ENCODE measurements at places on chromosomes 2 and 18.

- no peak for DNase-seq
Measured at GRCh38 chr2:13652531-13653313, 936.0 kb downstream of the TRIB2 start.

GRCh38 chr18:36009214-36009613, 36.7 kb downstream of the RMP24 start:
- DNase-seq: no peak

DNA sequence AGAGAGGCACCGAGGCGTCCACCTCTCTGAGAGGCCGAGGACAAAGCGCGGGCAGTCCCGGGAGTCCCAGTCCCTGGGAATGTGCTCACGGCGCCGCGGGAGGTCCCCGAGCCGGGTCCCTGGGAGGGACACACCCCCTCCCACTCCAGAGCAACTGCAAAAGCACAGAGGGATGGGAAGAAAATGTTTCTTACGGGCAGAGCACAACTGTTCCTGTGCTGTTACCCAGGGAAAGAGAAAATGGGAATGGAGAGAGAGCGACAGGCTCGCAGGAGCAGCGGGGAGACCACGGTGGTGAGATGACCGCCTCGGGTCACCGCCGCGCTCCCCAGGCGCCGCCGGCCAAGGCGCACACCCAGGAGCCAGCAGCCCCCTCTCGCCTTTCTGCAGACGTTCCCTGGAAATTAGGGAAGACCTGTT, 1.2 kb upstream of the BCL11A start:
- DNase-seq: no peak

DNA sequence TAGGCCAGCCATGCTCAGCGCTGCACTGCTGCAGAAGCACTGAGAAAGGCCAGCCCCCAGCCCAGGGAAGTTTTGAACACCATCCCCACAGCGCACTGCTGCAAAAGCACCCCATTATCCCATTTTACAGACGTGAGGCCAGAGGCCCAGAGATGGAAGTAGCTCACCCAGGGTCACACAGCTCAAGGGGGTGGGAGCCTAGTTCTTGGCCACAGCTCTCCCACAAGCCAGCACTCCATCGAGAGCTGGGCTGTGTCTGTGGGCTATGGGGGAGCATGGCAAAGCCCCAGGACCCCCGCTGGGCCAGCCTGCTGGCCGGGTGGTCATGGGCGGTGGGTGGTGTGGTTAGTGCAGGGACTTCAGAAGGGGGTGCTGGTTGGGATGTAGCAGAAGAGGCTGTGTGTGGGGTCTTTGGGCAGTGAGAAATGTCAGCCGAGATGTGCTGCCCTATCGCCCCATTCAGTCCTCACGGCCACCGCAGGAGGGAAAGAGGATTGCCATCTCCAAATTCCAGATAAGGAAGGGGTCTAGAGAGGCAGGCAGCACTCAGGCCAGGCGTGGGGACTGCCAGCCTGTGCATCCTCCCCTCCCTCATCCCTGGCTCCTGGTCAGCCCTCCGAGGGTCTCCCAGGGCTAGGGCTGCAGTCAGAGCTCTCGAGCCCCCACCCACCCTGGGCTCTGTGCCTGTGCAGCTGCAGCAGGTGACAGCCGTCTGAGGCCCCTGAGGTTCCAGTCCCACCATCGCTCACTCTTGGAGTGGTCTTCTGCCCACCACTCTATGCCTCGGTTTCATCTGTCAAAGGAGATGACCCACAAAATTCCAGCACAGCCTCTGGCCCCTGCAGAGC, 17.0 kb upstream of the GPR17 start:
- DNase-seq: no peak

GRCh38 chr2:59277671-59278070, 1036.5 kb upstream of the FANCL start:
- DNase-seq: no peak

DNA sequence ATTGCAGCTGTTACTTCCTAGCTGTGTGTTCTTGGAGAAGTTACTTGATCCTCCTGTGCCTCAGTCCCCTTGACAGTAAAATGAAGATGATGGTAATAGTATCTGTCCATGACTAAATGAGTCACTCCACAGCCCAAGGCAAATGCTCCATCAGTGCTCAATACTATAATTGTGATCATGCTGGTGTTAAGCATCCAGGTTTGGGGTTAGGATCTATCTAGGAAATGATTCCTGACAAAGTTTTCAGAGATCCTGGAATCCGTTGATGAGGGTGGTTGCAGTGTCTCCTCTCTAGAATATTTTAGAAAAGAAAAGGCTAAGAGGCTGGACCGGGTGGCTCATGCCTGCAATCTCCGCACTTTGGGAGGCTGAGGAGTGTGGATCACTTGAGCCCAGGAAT, 2.7 kb upstream of the PRELID3A start:
- DNase-seq: no peak

GRCh38 chr18:48753691-48754090, 197.1 kb downstream of the SMAD7 start:
- DNase-seq: no peak

- no peak for DNase-seq
Measured at GRCh38 chr18:51789871-51790270, 550.1 kb upstream of the DCC start.

DNA sequence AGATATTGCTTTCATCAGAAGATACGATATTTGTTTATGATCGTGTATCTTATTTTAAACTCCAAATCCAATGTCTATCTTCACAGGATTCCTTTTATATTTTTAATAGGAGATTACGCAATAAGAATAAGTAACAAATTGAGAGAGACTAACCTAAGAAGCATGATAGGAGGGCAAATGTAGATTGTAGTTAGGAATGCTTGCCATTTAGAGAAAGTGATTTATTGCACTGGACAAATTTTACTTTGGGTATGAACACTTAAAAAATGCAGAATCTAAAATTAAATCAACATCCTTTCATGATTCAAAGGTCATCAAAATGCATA, 563.4 kb upstream of the POU3F3 start:
- no peak for DNase-seq

GRCh38 chr2:224570328-224570993, 14.7 kb downstream of the CUL3 start:
- no peak for DNase-seq

GRCh38 chr18:2102022-2102421, 469.3 kb downstream of the METTL4 start:
- DNase-seq: no peak

GRCh38 chr2:171972329-171972982, 27.3 kb upstream of the METAP1D start:
- DNase-seq: no peak

DNA sequence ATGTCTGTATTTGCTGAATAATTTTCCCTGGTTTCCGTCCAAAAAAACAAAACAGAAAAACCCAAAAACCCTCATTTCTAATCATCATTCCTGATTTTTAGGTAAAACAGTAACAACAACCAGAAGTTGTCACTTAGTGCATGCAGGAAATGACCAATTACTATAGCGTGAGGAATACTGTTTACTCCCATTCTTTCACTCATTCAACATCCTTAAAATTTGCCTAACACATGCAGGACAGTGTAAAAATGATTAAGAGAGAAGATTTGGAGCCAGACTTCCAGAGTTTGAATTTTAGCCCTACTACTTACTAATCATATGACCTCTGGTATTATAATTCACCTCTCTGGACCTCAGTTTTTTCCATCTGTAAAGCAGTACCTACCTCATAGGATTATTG, 83.1 kb downstream of the FIGN start:
- no peak for DNase-seq

DNA sequence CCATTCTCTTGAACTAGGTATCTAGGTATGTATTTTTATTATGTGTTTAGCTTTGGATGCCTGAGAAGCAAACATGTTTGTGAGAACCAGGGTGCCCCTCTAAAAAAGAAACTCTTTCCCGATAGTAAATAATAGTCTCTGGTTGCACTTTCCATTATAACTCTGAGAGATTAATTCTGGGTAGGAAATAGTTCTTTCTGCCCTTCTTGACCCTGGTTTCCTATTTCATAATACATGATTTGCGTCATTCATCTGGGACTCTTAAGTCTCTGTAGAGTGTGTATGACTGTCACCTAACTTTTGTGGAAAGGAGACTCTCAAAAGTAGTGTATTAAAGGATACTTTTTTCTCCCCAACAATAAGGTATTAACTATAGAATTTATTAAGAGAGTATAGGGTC, 31.5 kb downstream of the ACSL3 start:
- no peak for DNase-seq

DNA sequence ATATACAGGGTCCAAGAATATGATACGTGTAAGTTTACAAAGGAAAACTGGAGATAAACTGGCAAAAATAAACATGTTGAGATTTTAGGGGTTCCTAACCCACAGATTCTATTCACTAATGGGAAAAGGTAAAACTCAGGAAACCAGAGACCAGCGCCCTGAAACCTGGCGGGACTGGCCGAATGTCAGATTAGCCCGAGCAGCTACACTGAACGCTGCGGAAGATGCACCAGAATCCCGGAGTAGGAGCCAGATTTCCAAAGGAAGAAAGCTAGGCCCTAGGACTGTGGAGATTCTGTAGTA, 679 bp upstream of the WDR75 start:
- DNase-seq: no peak

- no peak for DNase-seq
Measured at GRCh38 chr2:213016166-213016983, 135.0 kb downstream of the IKZF2 start.

GRCh38 chr2:12579018-12579417, 137.7 kb upstream of the TRIB2 start:
- DNase-seq: no peak

DNA sequence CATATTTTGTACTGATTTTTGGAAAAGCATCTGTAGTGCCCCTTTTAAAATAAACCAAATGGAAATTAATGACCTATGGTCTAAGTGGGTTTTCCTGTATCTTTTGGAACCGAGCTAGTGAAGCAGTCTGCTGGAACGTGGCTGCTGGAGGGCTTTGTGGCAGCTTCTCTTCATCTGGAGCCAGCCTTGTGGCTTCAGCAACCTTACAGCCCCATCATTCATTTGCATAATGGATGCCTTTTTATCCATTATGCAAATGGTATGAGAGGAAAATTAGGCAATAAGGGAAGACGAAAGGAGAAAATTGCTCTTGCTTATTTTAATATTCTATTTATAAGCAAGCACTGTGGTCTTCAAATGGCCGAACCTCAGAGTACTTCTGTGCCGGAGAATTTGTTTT, 421.0 kb downstream of the PARD3B start:
- no peak for DNase-seq

DNA sequence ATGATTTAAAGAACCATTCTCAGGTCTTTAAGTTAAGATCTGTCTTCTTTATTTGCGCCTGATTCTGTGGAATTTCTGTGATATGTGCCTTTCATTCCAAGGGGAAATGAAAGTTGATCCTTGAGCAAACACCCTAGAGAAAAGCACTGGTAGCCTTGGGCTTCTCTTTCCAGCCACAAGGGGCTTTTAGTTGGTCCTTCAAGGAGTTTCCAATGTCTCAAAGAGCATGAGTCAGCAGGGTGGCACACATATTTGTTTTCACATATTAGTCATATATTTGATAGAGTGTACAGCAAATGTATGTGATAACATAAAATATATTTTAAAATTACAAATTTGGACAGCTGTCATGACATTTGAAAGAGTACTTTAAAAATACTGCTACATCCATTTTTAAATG, 339.5 kb downstream of the TXNL1 start:
- no peak for DNase-seq

GRCh38 chr18:62505669-62506494, 16.9 kb upstream of the ZCCHC2 start:
- no peak for DNase-seq

GRCh38 chr18:74832999-74833398, 235.3 kb downstream of the ZNF407 start:
- no peak for DNase-seq

GRCh38 chr2:139064159-139064558, 284.0 kb upstream of the NXPH2 start:
- no peak for DNase-seq

DNA sequence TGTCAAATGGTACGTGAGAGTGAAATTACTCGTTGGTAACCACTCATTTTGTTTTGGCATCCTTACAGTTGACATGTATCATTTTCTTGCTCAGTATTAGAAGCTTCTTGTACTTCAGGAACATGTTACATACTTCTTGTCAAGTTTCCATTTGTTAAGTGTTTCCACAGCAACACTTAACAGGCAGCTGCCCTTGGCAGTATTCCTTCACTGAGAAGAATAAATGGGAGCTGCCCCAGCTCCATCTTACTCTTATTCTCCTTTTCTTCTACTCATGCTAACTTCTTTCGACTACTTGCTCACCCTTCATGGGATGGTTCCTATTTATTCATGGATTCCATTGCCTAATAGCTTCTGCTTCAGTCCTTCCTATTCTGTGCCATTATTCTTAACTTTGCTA, 60.1 kb upstream of the TUBA3E start:
- DNase-seq: no peak

GRCh38 chr2:109456776-109457175, 157.0 kb downstream of the SEPTIN10 start:
- no peak for DNase-seq

- DNase-seq: no peak
Measured at GRCh38 chr2:149042881-149043280, 4.4 kb downstream of the LYPD6B start.

DNA sequence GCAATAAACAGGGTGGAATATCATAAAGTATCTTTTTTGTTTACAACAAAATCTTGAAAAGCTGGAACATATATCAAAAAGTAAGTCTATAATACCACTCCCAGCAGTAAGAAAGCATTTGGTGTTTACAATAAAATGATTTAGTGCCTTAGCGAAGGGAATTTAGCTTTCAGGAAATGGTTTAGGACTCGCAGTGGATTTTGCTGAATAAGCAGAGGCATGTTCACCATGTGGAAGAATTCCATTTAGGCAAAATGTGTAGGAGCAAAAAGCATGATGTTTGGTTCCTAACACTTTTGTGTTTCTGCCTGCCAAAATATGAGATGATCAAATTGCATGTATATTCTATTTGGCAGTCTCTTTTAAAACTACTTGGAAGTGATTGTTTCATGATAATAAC, 163.6 kb downstream of the AGPS start:
- DNase-seq: no peak

DNA sequence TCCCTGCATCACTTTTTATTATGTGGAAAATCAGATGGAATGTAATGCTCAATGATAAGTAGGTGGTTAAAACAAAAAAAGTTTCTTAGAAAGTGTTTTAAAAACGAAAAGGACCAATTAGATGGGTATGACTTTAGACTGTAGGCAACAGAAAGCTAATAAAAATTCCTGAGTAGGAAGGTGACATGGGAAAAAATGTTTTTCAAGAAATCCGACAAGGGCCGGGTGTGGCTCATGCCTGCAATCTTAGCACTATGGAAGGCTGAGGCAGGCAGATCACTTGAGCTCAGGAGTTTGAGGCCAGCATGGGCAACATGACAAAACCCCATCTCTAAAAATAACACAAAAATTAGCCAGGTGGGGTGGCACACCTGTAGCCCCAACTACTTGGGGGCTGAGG, 126.1 kb downstream of the THADA start:
- DNase-seq: no peak

DNA sequence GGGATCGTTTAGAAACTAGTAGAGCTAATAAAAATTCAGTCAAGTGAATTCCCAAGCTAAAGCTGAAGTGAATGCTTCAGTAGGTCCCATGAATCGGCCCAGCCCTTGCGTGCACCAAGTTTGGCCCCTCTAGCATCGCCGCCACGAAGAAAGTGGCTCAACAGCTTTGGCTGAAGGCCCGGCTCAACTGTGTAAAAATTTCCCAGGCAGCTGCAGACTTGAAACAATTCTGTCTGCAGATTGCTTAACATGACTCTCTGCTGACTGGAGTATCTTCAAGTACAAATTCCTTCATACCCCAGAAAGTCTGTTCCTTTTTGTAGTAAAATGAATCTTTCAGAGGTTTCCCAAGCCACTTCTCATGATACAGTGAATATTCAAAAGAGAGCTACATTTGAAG, 32.7 kb downstream of the ALMS1 start:
- no peak for DNase-seq

GRCh38 chr18:61926532-61926931, 33.7 kb upstream of the RNF152 start:
- DNase-seq: no peak
